RPMI7951 (cell line): ENCODE measurements at places on chromosomes 6 and 20. TPM values are rescaled to one million over a fixed set of nuclear protein-coding genes. Genes with fewer than 3 reads are reported as not detected.
A peak's percentile ranks its signal among the peaks of the same experiment; 100 is the strongest.

DNA sequence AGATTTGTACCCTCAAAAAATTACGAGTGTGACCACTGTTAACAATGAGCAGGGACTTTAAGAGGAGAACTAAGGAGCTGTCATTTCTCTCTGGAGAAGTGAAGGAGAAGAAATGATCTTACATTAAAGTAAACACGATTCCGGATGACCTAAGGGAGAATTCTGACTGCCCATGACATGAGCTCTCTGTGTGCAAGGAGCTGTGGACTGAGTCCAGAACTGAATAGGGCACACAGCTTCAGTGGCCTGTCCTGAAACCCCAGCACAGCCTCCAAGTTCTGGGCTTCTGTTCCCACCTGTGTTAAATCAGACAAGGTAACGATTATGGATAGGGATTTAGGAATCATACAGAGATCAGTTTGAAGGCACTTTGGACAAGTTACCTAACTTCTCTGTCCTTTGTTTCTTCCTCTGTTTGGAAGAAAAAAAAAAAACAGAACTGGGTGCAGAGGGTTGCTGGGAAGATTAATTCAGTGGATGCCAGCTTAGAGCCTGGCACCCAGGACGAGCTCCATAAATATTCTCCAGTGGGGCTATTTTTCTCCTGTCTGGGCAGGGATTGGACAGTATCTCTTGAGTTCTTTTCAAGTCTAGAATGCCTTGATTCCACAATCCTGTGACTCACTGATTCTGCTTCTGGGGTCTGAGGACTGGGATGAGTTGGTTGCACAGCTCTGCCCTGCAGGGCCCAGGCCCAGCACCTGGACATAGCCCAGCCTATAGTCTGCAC lies 65.7 kb downstream of the MRPL14 start:
- peak; percentile 87 for DNase-seq

ELOVL4 gene
- 1.7 TPM in 2 replicates for total RNA-seq

DNA sequence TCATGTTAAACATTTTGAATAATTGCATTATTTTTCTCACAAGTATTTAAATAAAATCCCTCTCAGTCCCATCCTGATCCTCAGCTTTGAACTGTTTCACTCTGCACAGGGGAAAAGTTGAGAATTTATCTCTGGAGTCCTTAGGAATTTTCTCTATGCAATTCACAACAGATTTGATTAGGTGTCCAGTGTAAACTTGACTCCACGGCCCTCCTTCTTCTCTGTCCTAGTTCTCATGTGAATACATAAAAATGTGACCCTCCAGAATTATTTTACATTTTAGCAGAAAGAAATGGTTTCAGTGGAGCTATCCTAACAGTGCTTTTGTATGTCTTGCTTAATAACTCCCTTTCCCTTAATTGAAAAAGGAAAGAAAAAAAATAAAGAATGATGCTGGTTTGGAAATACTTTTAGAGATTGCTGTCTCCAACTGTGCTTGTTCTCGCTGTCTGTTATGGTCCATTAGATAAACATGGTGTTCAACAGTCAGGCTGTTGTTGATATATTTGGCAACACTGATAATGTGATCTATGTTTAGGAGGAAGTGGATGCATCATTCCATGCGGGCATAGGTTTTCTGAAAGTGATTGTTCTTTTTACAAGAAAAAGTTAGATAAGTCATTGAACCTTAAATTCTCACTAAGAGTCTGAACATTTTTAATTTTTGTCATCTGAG lies 599.4 kb upstream of the CITED2 start:
- peak; percentile 77 for DNase-seq

TGM2 gene
- total RNA-seq = 650 and 793 TPM in 2 replicates

DNA sequence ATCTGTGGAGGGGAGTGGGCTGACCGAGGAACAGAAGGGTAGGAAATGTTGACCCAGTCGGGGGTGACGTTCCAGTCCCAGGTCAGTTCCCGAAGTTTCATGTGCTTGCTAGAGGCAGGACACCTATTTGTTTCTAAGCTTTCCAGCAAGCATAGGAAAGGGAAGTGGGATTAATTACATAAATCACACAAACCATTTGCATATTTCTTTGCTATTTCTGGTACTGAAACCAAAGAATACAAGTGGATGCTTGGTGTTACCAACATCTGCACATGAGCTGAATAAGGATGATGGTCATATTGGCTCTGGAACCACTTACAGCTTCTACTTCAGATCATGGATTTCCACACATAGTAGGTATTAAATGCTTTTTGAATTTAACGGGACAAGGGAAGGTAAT lies 546.5 kb downstream of the PRKN start:
- DNase-seq = no peak

DNA sequence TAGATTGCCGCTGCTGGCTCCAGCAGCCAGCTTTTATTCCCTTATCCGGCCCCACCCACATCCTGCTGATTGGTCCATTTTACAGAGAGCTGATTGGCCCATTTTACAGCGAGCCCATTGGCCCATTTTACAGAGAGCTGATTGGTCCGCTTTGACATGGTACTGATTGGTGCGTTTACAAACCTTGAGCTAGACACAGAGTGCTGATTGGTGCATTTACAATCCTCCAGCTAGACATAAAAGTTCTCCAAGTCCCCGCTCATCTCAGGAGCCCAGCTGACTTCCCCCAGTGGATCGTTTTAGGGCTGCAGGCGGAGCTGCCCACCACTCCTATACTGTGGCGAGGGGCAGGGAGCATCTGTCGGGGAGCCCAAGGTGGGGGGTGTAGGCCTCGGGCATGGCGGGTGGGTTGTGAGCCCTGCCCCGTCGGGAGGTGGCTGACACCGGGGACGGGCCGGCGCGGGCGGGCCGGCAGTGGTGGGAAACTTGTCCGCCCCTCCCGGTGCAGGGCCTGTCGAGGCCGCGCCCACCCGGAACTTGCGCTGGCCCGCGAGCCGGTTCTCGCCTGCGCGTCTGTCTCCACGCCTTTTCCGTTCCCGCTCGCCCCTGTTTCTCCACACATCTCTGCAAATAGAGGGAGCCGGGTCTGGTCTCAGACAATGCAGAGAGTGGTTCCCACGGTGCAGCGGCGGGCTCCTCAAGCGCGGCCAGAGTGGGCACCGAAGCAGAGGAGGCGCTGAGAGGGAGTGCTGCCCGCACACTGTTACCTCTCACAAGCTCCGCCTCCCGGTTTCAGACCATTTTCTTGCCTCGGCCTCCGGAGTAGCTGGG lies 86.1 kb upstream of the STMND1 start:
- no peak for DNase-seq

KHDRBS2 gene
- total RNA-seq = not detected in 2 replicates

DNA sequence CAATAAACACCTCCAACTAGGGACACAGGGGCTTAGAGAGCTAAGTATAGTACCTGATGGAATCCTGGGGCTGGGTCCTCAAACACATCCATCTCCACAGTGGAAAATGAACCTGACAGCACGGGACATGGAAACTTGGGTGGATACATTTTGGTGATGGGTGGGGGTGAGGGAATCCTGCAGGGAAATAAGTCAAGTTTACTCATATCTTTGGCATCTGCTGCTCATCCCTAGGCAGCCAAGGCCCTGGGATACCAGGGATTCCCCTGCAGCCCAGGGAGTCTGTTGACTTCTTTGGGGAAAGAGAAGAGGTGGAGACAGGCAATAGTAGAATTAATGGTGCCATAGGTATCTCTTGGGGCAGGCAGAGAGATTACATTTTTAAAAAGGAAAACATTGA lies 6.6 kb downstream of the APOBEC2 start:
- peak; percentile 35 for DNase-seq

- peak; percentile 11 for DNase-seq
These were observed 193.7 kb downstream of the CDH4 start for GRCh38 chr20:61445741-61446140.

WASF1 gene
- total RNA-seq = 10.1 and 19.0 TPM in 2 replicates

OXT gene
- not detected in 2 replicates for total RNA-seq

GRCh38 chr6:129672881-129673631 lies 36.9 kb downstream of the ARHGAP18 start:
- peak; percentile 85 for DNase-seq
